ENCODE measurements at places on chromosomes 7 and 10. TPM values are rescaled to one million over a fixed set of nuclear protein-coding genes. Genes with fewer than 3 reads are reported as not detected.

Gene EBLN1
- not detected for total RNA-seq

Gene CLCN1
- total RNA-seq = not detected

Gene FAM221A
- 3.0 TPM for total RNA-seq

Gene PIK3AP1
- total RNA-seq = under 0.01 TPM

Gene H2AZ2
- 194 TPM for total RNA-seq
